ENCODE measurements at places on chromosomes 16 and 17.

DNA sequence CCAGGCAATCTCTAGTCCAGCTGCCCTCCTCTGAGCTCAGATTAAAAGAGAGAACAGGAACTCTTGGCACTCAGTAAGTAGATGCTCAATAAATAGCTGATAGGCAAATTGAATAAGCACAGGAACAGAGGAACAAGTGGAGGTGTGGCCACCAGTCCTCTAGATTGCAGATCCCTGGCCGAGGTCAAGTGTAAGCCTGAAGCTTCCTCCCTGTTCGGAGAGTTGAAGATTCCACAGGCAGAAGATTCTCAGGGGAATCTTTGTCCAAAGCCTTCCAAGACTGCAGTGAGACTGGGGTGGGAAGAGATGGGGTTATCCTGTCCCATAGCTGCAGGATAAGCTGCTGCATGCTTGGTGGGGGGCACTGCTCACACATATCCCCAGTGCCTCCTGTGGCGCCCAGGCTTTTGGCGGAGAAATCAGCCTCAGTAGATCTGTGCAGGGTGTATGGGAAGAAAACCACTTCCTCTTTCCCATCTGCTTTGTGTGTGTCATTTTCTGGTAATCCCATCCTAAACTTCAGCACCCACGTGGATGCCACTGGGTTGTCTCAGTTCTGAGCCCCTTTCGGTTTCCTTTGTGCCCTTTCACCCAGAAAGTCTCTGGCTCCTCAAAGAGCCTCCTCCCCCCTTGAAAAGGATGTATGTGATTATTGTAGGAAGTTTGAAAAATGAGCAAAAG lies 12.1 kb downstream of the CD300A start:
- peak; percentile 38 for DNase-seq

GRCh38 chr17:65078441-65079160 lies 22.1 kb upstream of the GNA13 start:
- no peak for DNase-seq

DNA sequence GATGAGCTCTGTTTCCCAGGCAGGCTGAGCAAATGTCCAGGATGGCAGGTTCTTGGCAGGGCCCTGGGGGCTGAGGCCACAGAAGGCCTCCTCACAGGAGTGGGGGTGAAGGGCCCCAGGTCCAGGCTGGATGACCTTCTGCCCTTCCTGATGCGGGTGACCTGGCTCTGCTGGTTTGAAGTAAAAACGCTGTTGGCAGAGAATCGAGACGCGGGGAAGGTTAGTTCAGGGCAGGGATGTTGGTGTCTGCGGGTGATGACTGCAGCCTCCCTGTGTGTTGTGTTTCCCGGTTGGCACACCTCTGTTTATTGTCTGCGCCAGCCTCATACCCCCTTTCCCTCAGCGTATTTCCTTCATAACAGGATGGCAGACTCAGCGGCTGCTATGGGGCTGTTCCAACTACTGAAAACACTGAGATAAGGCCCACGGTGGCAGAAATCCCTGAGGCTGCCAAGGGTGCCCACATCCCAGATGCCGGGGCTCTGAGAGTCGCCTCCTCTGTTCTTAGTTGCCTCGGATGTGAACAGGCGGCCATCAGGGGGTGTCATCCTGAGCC lies 104.6 kb downstream of the METRNL start:
- no peak for DNase-seq

- DNase-seq: no peak
Observed at GRCh38 chr17:77802811-77803220, 155.7 kb upstream of the TNRC6C start.

DNA sequence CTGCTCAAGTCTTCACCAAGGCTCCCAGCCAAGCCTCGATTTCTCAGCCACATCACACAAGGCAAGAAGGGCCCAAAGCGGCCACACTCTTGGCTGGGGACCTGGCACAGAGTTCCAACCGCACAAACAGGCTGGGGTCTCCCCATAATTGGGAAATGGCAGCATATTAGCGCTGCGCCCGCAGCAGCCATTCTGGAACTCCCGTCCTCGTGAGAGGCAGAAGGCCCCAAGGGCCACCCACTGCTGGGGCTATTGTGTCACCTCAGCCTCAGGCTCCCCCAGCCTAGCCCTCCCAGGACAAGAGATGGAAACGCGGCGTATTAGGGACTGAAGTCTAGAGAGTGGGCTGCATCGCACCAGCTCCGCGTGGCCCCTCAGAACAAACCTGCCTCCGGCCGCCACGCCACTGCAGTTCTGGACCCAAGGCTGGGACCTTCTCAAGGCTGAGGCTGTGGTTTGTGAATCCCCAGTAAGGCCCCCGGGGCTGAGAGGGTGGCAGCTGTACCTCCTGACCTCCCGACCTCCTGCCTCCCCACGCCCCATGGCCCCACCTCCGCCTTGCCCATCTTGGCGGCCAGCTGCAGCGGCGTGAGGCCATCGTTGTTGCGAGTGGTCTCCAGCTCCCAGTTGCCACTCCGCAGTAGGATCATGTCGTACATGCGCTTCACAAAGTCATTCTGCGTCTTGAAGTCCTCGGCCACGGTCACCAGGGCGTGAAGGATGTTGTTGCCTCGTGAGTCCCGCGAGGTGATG lies 25.3 kb downstream of the TRPV3 start:
- DNase-seq: no peak

GRCh38 chr16:83887080-83887479 lies 11.8 kb upstream of the MLYCD start:
- peak; percentile 71 for DNase-seq

DNA sequence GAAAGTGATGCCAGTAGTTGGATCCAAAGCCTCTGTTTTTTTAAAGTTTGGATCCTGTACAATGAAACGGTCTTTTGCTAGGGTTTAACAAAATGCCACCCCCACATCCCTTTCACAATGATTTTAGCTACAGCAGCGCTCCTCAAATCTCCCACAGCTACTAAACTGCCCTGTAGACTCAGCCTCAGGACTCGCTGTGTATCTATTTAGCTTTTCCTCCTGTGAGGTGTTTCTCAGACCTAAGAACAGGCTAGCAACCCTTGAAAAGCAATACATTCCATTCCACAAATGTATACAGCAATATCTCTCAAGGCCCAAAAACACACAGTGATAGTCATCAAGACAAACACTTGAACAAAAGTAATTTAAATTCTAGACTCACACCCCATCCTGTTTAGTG lies 206.4 kb downstream of the ZFHX3 start:
- no peak for DNase-seq

DNA sequence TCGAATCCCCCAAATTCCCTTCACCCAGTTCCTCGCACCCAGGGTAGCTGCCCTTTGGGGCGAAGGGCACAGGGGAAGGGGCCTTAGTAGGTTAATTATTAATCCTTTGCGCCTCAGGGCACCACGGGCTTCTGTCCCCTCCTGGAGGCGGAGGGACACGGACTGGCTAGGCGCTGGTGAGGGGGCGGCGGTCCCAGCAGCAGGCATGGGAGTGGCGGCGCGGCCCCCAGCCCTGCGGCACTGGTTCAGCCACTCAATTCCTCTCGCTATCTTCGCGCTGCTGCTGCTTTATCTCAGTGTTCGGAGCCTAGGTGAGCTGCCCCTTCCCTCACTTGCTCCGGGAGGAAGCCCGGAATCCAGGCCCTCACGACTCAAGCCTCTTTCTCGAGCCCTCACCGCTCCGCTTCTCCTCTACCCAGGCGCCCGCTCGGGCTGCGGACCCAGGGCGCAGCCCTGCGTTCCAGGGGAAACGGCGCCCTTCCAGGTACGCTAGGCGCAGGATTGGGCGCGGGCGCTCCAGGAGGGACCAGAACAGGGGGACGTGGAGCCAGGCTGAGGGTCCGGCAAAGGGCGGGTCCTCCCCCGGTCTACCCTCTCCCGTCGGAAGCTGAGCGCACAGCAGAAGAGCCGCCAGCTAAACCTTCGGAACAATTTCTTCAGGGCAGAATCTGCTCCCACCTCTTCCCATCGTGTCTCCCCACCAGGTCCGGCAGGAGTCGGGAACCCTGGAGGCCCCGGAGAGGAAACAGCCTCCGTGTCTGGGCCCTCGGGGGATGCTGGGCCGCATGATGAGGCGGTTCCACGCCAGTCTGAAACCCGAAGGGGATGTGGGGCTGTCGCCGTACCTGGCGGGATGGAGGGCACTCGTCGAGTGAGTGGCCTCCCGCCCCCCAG lies at the start of gene GLTPD2:
GLTPD2 (plus strand) TSS at position 158 of the 894 bp plus-strand sequence; CDS start at position 206, 48 bp downstream.
- no peak for DNase-seq

- no peak for DNase-seq
Observed at GRCh38 chr17:82647593-82648164, 565 bp downstream of the WDR45B start.

DNA sequence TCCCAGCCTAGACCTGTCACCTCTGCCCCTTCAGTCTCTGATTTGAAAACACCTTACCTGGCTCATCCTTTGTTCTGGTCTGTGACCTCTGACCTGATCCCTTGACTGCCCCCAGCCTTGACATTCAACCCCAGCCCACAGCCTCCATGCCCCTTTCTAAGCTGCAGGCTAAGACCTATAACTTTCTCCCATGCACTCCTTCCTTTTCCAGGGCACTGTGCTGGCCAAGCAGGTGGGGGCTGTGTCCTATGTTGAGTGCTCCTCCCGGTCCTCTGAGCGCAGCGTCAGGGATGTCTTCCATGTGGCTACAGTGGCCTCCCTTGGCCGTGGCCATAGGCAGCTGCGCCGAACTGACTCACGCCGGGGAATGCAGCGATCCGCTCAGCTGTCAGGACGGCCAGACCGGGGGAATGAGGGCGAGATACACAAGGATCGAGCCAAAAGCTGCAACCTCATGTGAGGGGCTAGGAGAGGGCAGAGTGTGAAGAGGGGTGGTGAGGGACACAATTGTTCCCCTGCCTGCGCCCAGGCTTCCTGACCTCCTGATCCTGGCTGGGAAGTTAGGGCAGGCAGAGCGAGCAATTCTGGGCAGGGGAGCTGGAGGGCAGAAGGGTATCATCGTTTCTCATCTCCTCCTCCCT lies 3.3 kb downstream of the RND2 start:
- DNase-seq: no peak

DNA sequence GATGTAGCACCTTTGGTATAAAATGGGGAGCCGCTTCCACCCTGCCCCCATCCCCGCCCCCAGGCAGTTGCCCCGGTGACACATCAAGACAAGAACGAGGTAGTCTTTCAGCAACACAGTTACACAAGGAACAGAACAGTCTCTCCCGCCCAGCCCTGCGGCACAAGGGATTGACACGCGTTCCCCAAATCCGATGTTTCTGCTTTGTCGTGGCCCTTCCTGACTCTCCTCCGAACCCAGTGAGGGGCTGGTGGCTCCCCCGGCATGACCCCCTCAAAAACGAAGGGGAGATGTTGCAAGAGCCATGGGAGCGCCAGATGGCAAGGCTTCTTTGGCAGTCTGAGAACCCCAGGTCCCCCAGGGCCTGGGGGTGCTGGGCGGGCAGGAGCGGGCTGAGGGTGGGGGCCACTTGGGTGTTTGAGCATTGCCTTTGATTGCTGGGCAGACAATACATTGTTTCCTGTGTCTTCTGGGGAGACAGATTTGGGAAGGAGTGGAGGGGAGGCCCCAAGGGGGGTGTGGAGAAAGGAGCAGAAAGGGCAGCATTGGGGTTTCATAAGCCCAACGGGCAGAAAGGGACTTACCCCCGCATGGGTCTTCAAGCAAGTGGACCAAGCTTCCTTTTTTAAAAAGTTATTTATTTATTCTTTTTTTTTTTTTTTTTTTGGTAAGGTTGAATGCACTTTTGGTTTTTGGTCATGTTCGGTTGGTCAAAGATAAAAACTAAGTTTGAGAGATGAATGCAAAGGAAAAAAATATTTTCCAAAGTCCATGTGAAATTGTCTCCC lies 16.6 kb downstream of the COL1A1 start:
- no peak for DNase-seq
